ENCODE measurements at places on chromosomes 1 and 21. TPM values are rescaled to one million over a fixed set of nuclear protein-coding genes. Genes with fewer than 3 reads are reported as not detected.

CDA gene
- 0.83 TPM for total RNA-seq

KRTAP21-2 gene
- total RNA-seq: not detected

FCGR1A gene
- 2.4 TPM for total RNA-seq

RUNX3 gene
- total RNA-seq: 0.27 TPM

DNA sequence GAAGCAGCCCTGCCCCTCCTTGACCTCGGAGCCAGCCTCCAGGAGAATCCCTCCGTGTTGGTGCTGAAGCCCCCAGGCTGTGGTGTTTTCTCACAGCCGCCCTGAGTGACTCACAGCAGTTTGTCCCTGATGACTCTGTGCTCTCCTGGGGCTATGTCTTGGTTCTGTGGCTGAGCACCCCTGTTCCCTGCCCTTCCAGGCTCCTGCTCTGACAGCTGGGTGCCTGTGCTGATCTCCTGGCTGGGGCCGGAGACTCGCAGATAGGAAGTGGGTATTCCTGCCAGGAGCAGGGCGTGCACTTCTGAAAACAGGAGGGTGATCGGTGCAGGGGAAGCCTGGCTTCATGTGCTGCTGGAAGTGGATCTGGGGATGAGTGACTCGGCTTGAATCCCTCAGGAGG, 34.5 kb downstream of the POFUT2 start:
- no peak for DNase-seq

GRCh38 chr1:33608825-33609400, 136.5 kb downstream of the ZSCAN20 start:
- DNase-seq: no peak

Measured in thyroid gland (tissue), 4 donors.